ENCODE measurements at places on chromosomes 12 and 14.

- DNase-seq: no peak
Measured at GRCh38 chr14:70563869-70564268, 29.1 kb upstream of the ADAM20 start.

- DNase-seq: no peak
Measured at GRCh38 chr12:70646850-70647249, 9.6 kb upstream of the PTPRB start.

DNA sequence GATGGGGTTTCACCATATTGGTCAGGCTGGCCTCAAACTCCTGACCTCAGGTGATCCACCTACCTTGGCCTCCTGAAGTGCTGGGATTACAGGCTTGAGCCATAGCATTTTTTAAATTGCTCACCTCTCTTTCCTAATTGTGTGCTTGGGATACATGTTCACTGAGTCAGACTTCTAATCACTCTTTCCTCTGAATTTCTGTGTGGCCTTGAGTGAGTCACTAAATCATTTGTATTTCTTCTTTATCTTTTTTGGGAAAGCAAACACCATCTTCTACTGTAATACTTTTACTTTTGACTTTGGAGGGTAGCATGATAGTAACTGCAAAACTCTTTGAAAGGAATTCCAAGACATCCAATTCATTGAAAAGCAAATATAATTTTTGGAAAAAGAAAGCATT is 60.8 kb downstream of the FLRT2 start:
- no peak for DNase-seq

DNA sequence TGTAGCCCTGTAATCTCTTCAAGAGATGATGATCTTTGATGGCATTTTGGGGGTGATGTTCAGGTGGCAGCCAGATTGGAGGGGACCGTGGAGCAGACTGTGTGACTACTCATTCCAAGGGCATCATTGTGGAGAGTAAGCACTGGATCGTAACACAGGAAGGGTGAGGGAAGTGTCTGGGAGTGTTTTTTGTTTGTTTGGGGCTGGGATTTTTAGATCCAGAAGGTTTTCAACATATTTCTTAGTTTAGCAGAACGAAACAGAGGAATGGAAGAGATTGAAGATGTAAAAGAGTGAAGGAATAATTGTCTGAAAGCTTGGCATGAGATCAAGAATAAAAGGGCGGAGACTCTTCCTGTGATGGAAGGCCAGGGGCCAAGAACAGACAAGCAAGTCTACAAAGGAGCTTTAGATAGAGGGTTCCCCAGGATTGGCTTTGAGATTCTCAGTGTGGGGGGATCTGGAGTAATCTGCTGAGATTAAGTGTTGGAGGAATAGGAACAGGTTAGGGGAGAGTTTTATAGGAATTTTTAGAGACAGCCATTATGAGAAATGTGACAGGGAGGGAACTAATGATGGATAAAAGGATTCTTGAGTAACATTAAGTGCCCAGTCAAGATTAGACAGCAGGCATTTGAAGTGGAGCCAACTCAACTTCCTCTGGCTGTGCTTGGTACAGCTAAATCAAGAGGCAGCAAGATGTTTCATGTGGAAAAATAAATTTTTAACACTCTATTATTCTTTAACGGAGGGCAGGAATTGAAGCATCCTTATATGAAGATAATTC is 79.7 kb upstream of the REP15 start:
- DNase-seq: no peak

DNA sequence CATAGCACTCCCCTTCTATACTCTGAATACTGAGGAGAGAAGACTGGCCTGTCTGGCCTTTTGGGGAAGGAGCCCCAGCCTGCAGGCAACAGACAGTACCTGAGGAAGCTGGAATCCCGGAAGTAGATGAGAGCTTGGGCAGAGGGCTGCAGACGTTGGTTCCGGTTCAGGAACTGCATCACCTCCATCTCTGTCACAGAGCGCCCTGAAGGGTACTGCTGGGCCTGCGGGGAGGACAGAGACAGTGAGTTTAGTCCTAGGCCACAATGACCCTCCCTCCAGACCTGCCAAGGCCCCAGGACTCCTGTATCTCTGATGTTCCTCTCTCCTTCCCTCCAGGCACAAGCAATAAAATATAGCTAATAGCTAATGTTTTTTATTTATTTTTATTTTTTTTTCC is 28.4 kb downstream of the TEP1 start:
- DNase-seq: no peak

DNA sequence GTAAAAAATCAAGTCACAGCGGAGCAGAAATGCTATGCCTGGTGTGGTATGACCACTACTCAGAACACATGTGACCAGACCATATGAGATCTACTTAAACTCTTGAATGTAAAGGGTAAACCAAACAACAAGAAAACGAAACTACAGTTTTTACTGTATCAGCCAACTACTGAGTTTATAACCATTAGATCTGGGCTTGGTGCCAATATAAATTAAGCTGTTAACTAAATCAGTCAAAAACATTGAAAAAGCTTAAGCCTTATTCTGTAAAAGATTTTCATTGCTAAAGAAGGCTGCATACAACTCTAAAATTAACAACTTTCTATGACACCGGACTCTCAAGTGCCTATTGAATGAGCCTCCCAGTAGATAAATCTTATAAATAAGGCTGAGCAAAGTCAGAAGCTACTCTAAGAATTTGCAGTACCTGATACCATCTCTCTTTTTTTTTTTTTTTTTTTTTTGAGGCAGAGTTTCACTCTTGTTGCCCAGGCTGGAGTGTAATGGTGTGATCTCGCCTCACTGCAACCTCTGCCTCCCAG is 35.4 kb downstream of the SPTLC2 start:
- no peak for DNase-seq

GRCh38 chr12:89417246-89417977 is 65.1 kb upstream of the DUSP6 start:
- no peak for DNase-seq

DNA sequence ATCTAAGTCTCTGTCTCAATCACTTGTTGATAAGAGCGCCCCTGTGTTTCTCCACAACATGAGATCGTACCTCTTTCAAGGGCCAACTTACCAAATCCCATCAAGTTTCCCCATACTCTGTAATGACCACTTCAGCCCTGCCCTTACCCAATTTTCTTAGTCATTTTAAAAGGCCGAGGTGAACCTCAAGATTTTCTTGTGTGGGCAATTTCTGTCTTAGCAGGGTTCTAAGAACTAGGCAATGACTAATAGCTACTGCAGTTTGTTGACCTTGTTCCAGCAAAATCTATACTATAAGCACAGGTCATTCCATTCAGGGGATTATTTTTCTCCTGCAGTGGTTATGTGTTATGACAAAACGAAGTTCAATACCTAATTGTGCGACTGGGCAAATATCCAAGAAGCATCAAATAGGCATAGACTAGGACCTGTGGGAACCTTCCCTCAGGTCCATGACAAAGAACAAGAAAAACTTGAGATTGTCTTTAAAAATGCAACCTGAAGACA is 359.8 kb downstream of the PCNX1 start:
- no peak for DNase-seq

GRCh38 chr12:24153079-24153478 is 203.6 kb upstream of the SOX5 start:
- DNase-seq: no peak

GRCh38 chr14:96362071-96362964 is 823 bp downstream of the ATG2B start:
- DNase-seq: peak; percentile 31

DNA sequence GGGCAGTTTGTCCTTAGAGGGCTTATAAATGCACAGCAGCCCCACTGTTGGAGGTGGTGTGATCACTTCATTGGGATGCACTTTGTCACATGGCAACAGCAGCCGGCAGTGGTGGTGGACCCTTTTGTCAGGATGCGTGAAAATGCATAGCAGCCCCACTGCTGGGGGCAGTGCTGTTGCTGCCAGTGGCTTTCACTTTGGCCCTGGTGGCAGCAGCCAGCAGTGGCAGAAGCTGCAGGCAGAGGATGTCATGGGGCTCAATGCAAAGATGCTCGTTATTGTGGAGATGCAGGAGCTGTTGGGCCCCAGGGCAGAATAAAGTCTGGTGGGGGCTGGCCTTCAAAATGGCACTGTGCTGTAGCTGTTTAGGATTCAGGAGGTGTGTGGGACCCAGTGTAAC is 173.0 kb upstream of the DAAM1 start:
- no peak for DNase-seq

DNA sequence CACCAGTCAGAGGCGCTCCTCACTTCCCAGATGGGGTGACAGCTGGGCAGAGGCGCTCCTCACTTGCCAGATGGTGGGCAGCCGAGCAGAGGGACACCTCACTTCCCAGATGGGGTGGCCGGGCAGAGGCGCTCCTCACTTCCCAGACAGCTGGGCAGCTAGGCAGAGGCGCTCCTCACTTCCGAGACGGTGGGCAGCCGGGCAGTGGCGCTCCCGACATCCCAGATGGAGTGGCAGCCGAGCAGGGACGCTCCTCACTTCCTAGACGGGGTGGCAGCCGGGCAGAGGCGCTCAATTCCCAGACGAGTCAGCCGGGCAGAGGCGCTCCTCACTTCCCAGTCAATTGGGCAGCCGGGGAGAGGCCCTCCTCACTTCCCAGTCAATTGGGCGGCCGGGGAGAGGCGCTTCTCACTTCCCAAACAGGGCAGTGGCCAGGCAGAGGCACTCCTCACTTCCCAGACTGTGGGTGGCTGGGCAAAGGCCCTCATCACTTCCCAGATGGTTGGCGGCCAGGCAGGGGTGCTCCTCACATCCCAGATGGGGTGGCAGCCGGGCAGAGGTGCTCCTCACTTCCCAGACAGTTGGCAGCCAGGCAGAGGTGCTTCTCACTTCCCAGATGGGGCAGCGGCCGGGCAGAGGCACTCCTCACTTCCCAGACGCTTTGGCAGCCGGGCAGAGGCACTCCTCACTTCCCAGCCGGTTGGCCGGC is 143.8 kb upstream of the ARID2 start:
- no peak for DNase-seq

GRCh38 chr14:103008768-103009357 is 48.5 kb downstream of the CDC42BPB start:
- no peak for DNase-seq

- no peak for DNase-seq
Measured at GRCh38 chr14:52131640-52132320, 62.9 kb upstream of the NID2 start.

- no peak for DNase-seq
Measured at GRCh38 chr14:74605531-74606223, 6.4 kb downstream of the LTBP2 start.

- no peak for DNase-seq
Measured at GRCh38 chr12:55142669-55143565, 16.7 kb downstream of the OR9K2 start.

- no peak for DNase-seq
Measured at GRCh38 chr12:28998662-28999120, 150.4 kb upstream of the FAR2 start.

GRCh38 chr14:49897965-49898364 is 5.1 kb downstream of the ARF6 start:
- no peak for DNase-seq

DNA sequence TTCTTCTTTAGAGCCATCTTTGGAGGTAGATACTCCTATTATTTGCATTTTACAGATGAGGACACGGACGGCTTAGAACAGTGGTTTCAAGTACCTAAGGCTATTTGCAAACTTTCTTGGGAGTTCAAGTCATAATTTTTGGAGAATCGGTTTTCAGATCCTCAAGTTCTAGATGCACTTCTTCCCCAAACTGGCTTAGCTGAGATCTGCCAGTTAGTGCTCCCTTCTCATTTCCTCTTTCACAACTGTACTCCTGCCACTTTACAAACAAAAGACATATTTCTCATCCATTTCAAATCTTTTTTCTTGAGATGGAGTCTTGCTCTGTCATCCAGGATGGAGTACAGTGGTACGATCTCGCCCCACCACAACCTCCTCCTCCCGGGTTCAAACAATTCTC is 77.3 kb downstream of the HELB start:
- no peak for DNase-seq

- DNase-seq: peak; percentile 27
Measured at GRCh38 chr12:43551971-43552559, at the start of gene ADAMTS20. ADAMTS20 (minus strand) TSS chr12:43552203; CDS start chr12:43551921, 282 bp downstream.

DNA sequence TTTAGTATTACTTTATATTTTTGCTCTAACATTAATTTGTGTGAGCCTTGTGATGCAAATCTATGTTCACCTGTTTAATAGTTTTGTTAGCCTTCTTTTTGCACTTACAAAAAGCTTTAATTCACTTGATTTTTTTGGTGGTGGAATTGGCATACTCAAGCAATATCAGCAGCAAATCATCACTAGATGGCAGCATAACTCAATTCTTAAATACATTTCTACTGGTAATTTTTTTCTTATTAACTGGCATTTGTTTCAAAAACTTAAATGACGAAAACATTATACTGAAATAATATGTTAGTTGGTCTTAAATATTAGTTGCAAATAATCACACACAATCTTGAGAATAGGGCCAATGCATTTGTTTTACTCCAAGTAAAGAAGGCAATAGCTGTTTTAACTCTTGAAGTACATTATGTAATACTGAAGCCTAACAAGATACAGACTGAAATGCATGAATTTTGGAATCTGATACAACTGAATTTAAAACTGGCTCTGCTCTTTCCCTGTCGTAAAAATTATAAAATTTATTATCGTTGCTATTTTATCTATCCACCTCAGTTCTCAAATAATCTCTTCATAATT is 151.5 kb downstream of the ATXN7L3B start:
- DNase-seq: no peak

- DNase-seq: no peak
Measured at GRCh38 chr12:22459838-22460490, 84.4 kb downstream of the C2CD5 start.

- DNase-seq: no peak
Measured at GRCh38 chr14:75221797-75222196, 45.4 kb upstream of the TMED10 start.

DNA sequence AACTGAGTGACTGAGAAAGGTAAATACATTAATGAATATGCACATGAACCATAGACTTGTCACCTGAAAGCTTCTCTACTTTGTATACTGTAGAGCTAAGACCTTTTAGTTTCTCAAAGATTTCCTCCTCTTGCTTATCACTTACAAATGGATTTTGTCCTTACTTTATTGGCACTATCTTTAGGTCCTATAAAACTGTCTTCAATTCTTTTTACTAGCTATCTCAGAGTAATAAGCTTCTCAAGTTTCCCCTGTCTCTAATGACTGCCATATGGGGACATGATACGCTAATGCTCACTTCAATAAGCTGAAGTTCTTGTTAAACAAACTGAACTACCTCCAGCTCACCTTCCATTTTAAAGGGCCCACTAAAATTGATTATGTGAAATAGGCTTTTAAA is 468.2 kb upstream of the CCDC196 start:
- DNase-seq: no peak

DNA sequence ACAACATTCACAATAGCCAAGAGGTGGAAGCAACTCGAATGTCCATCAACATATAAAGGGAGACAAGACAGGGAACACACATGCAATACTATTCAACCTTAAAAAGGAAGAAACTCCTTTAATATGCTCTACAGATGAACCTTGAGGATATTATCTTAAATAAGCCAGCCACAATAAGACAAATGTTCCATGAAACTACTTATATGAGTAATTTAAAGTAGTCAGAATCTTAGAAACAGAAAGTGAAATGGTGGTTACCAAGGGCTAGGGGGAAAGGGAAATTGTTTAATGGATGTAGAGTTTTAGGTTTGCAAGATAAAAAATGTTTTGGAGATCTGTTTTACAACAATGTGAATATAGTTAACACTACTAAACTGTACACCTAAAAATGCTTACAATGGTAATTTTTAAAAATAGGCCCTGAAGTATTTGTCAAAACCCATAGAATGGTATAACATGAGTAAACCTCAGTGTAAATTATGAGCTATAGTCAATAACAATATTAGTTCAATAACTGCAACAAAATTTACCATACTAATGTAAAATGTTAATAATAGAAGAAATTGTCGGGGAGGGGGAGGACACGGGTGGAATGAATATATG is 71.1 kb downstream of the EGLN3 start:
- DNase-seq: no peak
